ENCODE measurements at places on chromosomes 16 and 17. TPM values are rescaled to one million over a fixed set of nuclear protein-coding genes. Genes with fewer than 3 reads are reported as not detected.

The NME3 gene
- total RNA-seq: 29.6 TPM

The TBC1D3E gene
- total RNA-seq: not detected

The RGS11 gene
- total RNA-seq: 0.14 TPM

The CD300E gene
- total RNA-seq: not detected

The METTL23 gene
- total RNA-seq: 34.5 TPM

The OMG gene
- total RNA-seq: not detected

The SPNS3 gene
- total RNA-seq: not detected

The SHISA6 gene
- total RNA-seq: not detected

The ZSCAN10 gene
- total RNA-seq: not detected

The ELOB gene
- 232 TPM for total RNA-seq

The OR4D1 gene
- total RNA-seq: not detected

The NOG gene
- total RNA-seq: under 0.01 TPM

Measured in nasal cavity respiratory epithelium epithelial cell of viscerocranial mucosa (primary cell).